ENCODE measurements at places on chromosomes 1 and 21. TPM values are rescaled to one million over a fixed set of nuclear protein-coding genes. Genes with fewer than 3 reads are reported as not detected.

DNA sequence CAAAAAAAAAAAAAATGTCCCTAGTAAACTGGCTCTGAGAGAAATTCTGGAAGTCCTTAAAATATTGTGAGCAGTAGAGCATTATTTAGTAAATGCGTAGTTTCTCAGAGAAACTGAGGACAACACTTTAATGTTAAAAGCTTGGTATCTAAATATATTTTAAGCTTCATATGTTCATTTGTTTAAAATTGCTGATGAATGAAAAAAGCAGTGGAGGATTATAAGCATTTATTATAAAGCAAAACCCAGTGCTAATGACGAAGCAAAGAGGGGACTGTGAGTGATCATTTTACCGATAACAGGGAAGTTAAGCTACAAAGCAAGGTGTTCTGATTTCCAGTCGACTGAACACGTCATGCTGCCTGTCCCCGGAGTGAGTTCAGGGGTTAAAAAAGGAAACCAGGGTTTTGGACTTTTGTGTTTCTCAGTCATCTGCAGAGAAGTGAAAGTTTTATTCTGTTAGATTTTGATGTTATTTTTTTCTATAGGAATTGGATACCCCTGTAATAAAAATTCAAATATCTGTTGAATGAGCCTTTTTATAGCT lies 64.5 kb upstream of the SCCPDH start:
- H3K4me3 ChIP-seq, result no peak overlapping the region
- no peak for DNase-seq
- no peaks in the 10 kb centered on the region for H3K27me3 ChIP-seq
- H3K36me3 ChIP-seq, result peaks cover 7% of the 10 kb centered on the region

DNA sequence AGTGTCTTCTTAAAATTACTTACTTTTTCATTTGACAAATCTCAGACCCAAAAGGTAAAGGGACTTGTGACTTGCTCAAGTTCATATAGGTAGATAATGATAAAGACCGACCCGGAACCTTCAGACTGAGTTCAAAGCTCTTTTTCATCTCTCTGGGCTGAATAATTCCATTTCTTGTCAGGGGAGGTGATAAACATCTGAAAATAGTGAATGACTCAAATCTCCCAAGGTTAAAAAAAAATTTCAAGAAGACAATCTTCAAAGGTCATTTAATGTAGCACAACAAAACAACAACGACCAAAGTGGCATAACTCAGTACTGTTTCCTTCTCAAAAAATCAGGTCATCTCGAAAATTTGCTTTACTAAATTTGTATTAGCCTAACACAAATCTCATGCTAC lies 20.6 kb downstream of the LUZP1 start:
- H3K4me3 ChIP-seq, result no peak overlapping the region
- no peak overlapping the region for H3K27ac ChIP-seq
- H3K4me1 ChIP-seq, result peaks cover 16% of the 10 kb centered on the region
- no peaks in the 10 kb centered on the region for H3K27me3 ChIP-seq
- no peak for DNase-seq

DNA sequence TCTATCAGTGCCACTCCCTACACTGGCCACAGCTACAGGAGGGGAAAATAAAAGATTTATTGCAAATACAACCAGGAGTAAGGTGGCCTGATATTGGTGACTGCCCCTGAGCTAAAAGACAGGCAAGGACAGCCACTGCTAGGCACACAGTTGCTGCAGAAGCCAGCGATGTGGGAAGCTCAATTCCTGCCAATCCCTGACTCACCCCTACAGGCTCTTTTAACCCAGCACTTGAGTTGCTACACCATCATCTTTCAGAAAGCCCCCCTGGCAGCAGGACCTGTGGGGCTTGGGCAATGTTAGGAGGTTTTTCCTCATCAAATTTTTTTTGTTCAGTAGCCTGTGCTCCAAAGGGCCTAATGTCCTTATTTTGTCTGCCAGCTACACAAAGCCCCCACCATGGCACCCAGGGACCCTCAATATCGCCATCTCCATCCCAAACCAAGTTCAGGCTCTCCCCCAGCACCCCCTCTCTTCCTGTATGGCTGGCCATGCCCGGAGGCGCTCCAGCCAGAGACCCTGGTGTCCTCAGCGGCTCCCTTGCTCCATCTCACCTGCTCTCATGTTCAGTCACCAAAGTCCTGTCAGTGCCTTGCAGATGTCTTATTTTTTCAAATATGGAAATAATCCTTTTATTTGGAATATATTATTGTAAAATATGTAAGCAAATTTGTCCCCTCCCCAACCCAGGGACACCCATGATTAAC lies 13.4 kb downstream of the CLEC20A start:
- no peaks in the 10 kb centered on the region for H3K4me1 ChIP-seq
- H3K27ac ChIP-seq, result no peak overlapping the region
- peaks cover 7% of the 10 kb centered on the region for H3K27me3 ChIP-seq

DNA sequence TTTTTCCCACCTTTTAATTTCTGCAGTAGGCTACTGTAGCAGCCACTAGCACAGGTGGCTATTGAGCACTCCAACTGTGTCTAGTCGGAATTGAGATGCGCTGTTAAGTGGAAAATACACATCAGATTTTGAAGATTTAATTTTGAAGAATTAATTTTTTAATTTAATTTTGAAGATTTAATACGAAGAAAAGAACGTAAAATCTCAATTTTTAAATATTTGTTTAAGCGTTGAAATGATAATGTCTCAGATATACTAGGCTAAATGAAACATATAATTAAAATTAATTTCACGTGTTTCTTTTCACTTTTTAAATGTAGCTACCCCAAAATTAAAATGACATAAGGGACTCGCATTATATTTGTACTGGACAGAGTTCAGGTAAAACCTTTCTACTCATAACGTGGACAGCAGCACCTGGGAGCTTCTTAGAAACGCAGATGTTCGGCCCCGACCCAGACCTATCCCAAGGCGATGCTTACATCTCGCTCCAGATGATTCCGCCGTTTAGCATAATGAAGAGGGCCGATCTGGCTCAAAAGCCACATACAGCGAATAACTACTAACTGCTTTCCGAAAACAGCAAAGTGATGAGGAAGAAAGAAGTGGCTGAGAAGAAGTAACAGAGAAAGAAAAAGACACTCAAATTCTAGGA lies 717 bp downstream of the CRYZL1 start:
- peaks cover 24% of the 10 kb centered on the region for H3K27me3 ChIP-seq
- peak overlapping the region; percentile 95 for H3K4me3 ChIP-seq
- DNase-seq, result peak; percentile 43
- H3K27ac ChIP-seq, result peak overlapping the region; percentile 99
- H3K36me3 ChIP-seq, result peaks cover 9% of the 10 kb centered on the region

- no peaks in the 10 kb centered on the region for H3K36me3 ChIP-seq
- H3K27me3 ChIP-seq, result peaks cover 13% of the 10 kb centered on the region
- H3K4me3 ChIP-seq, result no peak overlapping the region
- no peak overlapping the region for H3K27ac ChIP-seq
- peaks cover 2% of the 10 kb centered on the region for H3K4me1 ChIP-seq
- no peak for DNase-seq
Measured at GRCh38 chr1:162421258-162422164, 9.6 kb upstream of the SH2D1B start.

GRCh38 chr1:50368179-50369007 lies 54.9 kb downstream of the DMRTA2 start:
- no peak for DNase-seq
- no peak overlapping the region for H3K27ac ChIP-seq
- H3K27me3 ChIP-seq, result peaks cover 39% of the 10 kb centered on the region
- H3K36me3 ChIP-seq, result no peaks in the 10 kb centered on the region
- no peaks in the 10 kb centered on the region for H3K4me1 ChIP-seq

DNA sequence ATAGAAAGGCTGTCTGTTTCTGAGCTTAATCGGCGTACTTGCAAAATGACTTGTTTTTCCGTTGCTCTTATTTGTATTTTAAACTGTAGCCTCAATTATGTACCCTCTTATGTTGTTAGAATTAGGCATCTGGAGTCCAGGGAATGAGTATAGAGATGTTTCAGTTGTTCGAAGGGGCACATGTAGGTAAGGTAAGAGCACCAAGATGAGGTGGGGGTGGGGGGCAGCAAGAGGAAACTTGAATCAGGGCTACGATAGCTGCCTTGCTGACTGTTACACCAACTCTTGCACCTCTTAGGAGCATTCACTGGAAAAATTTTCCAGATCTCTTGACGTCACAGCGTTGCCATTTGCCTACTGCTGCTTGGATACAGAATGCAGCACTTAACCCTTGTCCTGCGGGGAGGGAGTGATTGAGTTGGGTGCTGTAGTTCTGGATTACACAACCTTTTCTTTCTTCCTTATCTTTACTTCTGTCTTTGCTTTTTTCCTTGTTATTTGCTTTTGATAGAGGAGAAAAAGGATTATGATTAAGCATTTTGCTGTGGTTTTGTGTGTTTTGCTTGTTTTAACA lies 3.2 kb downstream of the ATP1B1 start:
- H3K27ac ChIP-seq, result no peak overlapping the region
- H3K27me3 ChIP-seq, result peaks cover 12% of the 10 kb centered on the region
- peaks cover 25% of the 10 kb centered on the region for H3K4me1 ChIP-seq
- no peak for DNase-seq
- H3K4me3 ChIP-seq, result no peak overlapping the region

DNA sequence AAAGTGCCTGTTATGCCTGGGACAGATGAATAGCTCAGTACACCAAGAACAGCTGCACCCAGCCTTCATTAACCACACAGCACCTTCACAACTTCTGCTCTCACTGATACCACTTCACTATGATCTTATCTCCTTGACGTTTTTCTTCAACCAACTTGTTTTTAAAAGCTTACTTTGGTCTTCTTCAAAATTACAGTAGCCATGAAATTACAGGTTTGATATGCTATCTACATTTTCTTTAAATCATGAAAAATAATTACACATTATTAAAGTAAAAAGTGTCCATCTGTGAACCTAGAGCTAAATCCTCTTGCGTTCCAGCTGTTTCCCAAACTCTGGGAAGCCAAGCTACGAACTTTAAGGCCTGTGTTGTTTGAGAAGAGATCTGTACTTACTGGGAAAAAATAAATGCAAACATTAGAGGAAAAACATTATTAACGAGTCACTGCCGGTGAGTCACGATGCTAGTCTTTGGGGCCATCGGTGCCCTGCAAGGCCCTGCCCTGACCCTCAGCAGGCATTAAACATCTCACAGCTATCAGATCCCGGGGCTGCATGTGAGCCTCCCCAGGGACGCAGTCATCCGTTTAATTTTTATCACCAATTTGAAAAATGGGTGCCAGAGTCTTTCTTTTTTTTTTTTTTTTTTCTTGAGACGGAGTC lies 56.3 kb upstream of the GPR153 start:
- H3K4me3 ChIP-seq, result no peak overlapping the region
- peaks cover 6% of the 10 kb centered on the region for H3K36me3 ChIP-seq
- no peaks in the 10 kb centered on the region for H3K27me3 ChIP-seq
- no peaks in the 10 kb centered on the region for H3K4me1 ChIP-seq

MPL gene
- total RNA-seq, result not detected

PTPN22 gene
- total RNA-seq, result 112 TPM

TNNI3K gene
- total RNA-seq, result not detected

UQCRHL gene
- 1.8 TPM for total RNA-seq

Measured in activated CD8-positive, alpha-beta memory T cell treated with anti-CD3 and anti-CD28 coated beads, Interleukin-2, amount 10 ng/mL, durations not matched to agents 7 days and 5 days (primary cell).